ENCODE measurements at places on chromosomes 12 and 14.

DNA sequence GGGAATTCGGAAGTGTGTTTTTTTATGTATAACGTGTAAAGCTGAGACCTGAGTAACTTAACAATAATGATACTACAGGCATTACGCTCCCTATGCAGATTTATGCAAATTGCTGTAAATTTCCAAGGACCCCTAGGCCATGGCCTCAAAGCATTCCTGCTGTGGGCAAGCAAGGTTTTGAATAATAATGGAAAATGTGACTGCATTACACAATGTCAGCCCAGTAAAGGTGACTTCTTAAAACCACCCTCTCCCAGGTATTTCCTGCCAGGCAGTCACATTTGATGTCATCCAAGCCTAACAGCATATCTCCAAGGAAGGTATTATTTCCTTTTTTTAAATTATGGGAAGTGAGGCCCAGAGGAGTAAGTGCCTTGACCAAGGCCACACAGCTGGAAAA, 621.0 kb downstream of the BCL11B start:
- DNase-seq: no peak

DNA sequence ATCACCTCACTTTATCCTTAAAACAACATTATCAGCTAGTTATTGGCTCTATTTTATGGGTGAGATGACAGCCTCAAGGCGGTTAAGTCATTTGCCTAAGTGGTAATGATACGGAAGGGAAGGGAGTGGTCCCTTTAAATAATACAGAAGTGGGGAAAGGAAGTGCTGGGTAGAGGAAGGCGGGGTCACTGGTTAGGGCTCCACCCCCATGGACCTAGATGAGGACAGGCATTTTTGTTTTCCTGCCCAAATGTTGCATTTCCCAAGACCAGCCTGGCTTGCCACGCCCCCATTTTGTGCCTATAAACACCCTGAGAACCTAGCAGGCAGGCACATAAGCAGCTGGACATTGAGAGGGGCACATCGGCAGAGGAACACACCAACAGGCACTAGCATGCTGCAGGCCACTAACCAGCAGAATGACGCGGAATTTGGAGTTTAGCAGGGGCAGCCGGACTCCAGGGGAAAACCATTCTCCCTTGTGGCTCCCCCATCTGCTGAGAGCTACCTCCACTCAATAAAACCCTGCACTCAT, 100.9 kb downstream of the EPS8 start:
- peak; percentile 91 for DNase-seq

GRCh38 chr12:22332202-22332601, 2.3 kb downstream of the ST8SIA1 start:
- no peak for DNase-seq

DNA sequence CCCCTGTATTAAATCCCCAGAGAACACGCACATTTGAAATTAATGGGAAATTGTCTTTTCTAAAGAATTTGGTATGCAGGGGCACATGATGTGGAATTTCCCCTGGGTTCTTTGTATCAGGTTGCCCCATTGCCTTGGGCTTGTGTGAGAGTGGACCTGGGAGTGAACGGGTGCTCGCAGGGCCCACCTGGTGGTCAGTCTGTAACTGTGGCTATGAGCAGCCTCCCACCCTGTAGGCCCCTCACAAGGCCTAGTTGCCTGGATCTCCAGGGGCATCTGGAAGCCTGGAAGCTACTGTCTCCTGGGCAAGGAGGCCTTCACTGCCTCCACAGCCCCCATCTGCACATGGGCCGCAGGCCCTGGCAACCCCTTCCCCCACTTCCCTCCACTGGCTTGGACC, 96.7 kb downstream of the SLC25A47 start:
- no peak for DNase-seq

GRCh38 chr12:31224768-31225448, 101.0 kb downstream of the SINHCAF start:
- no peak for DNase-seq

- DNase-seq: no peak
Observed at GRCh38 chr12:98437806-98438595, 77.4 kb upstream of the TMPO start.

- DNase-seq: no peak
Observed at GRCh38 chr14:58907803-58908202, 270.0 kb downstream of the DACT1 start.

- DNase-seq: no peak
Observed at GRCh38 chr12:64172143-64172970, 49.7 kb downstream of the KICS2 start.

GRCh38 chr12:71492604-71493003, 53.0 kb downstream of the LGR5 start:
- no peak for DNase-seq

DNA sequence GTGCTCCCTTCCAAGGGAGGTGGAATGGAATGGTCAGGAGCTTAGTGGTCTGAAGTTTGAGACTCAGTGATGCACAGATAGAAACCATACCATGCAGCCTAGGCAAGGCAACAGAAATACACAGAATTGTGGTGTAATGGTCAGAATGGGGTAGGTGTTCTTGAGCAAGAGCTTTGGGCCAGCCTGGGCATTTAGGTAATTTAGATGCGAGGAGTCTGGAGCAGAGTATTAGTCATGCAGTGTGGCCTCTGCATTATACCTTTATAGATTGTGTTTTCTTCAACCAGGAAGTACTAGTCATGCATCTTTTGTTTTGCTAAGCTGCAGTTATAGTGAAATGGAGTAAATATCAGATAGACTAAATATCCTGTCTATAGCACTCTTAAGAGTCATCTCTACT, 118.3 kb downstream of the DAAM1 start:
- peak; percentile 19 for DNase-seq

DNA sequence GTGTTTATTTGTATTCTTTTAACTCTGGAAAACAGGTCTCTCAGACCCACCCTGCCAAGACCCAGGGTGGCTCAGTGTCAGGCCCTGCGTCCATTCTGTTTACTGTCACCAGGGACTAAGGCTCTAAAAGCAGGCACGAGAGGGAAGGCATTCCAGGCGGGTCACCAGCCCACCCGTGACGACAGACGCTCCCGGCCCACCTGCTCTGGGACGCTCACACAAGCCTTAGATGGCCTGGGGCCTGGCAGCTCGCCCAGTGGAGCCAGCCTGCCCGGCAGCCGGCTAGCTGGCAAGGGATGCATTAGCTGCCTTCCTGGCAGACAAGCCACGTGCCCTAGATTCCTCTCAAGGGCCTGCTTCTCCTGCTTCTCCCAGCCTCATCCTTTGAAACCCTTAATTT, 9.2 kb upstream of the NUAK1 start:
- no peak for DNase-seq

DNA sequence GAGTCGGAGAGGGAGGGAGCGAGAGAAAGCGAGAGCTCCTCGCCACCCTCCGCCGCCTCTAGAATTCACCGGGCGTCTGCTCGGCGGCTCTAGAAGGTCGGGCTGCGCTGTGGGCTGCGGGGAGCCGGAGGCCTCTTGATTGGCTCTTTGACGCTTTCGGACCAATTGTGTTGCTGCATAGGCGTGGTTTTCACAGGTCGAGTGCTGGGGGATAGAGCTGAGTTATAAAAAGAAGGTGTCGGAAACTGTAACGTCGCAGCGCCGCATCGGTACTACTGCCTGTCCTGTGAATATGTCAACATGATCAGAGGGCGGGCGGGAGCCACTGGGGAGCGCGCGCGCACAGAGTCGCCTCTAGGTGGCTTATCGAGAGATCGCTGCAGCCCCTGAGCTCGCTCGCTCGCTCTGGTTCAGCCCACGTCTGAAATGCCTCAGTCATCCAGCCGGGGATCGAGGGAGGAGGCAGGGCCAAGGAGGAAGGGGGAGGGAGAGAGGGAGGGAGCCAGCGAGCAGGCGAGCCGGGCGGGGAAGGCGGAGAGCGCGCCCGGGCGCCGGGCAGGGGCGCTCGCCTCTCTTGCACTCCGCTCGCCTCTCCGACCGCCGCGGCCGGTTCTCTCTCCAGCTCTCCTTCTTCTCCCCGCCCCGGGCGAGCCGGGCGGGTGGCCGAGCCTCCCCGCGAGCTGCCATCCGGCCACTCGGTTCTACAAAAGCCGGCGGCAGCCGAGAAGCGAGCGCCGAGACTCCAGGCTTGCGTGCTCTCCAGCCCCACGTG, at the start of gene TBX3:
TSS of gene TBX3 (minus strand) at position 78 of the 772 bp plus-strand sequence. CDS start 975 bp downstream, outside the sequence.
- DNase-seq: peak; percentile 98

- DNase-seq: no peak
Observed at GRCh38 chr12:28489246-28489645, 299.0 kb downstream of the CCDC91 start.

DNA sequence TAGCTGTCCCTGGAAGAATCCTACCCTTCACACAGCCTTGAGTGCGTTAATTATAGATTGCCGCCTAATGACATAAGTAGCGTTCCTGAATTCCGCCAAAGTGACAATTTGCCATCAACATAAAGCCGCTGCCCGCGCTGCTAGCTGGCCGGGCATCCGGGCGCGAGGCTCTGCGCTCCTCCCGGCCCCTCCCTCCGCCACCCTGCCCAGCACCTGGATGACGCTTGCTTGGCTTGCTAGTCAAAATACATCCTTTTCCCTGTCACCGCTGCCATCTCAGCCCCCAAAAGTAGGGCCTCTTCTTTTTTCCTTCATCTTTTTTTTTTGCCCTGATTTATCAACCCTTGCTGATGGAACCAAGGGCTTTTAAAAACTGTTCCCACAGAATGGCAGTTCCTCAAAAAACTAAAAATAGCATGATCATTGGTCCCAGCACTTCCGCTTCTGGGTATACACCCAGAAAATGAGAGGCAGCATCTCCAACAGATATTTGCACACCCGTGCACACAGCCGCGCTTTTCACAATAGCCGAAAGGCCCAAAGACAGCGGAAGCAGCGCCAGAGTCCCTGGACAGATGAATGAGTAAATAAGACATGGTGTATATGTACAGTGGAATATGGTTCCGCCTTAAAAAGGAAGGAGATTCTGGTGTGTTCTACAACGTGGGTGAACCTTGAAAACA, 235.2 kb downstream of the BCL11B start:
- DNase-seq: no peak

GRCh38 chr14:68079941-68080697, 260.5 kb downstream of the RAD51B start:
- DNase-seq: no peak

- peak; percentile 23 for DNase-seq
Observed at GRCh38 chr12:109804820-109805761, 28.1 kb downstream of the TRPV4 start.

DNA sequence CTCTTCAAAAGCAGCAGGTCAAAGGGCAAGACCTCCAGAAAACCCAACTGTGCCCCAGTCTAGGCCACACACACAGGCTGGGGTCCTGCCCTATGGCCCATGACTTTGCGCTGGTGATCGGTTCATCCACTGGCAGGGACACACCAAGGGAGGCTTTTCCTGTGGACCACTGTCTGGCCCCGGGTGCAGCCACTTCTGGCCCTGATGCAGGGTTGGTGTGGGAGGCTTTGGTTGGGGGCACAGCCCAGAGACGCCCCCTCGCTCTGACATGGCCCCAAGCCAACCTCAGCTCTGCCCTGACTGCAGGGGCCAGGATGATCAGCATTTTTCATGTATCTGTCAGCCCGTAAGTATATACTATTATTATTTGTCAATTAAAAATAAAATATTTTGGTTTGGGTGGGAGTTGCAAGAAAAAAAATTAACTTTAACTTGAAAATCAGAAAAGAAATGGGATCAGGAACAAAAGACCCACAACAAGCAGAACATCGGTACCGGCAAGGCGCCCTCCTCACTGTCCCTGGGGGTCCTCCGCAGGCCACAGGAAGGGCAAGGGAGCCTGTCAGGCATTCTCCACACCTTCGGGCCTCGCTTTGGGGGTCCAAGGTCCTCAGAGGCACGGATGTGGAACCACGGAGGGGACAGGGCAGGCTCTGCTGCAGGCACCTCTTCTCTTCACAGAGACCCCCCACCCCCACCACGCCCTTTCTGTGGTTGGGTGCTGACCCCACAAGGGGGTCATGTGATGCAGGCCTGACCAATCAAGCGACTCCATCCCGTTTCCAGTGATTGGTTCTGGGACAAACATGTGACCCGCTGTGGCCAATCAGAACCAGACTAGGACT, 181.5 kb upstream of the SFSWAP start:
- no peak for DNase-seq

DNA sequence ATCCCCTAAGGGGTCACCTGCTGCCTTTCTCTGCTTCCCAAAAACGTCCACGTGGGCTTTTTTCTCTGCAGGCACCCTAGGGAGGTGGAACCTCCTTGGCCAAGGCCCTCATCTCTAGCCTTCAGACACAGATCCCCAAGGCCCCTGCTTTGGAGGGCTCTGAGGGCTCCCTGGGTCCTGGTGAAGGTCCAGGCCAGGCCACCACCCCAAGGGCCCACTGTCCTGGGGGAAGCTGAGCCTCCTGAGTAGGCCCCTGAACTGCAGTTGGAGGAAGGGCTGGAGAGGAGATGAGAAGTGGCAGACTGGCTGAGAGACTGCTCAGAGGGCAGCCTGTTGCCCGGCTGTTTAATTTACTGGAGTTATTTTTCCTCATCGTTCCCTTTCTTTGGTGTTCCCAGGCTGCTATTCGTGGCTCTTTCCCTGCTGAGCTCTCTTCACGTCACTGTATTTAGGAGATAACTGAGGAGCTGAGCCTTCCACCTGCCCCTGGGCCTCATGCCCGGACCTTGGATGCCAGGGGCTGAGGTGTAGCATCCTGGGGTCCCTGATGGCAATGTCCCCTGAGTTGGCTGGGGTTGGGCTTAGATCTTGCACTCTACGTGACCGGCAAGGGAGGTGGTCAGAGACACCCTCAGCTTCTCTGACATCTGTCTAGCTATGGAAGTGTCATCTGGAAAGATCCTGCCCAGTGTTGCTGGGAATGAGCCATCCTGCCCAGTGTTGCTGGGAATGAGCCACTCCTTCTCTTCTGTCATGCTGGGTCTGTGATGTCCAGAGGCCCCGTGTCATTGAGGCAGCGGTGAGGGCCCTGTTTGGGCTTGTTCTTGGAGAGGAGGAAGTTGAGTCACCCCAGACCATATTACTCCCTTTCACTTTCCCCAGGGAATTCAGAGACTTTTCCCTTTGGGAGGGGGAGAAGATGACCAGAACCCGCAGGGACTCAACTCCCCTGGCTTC, 139.8 kb downstream of the TSPAN9 start:
- DNase-seq: peak; percentile 31

- DNase-seq: no peak
Observed at GRCh38 chr14:93592786-93593185, 162.0 kb downstream of the UNC79 start.

- DNase-seq: no peak
Observed at GRCh38 chr14:68770553-68771286, 22.1 kb downstream of the ZFP36L1 start.

- no peak for DNase-seq
Observed at GRCh38 chr12:115859231-115859630, 418.3 kb downstream of the MED13L start.

DNA sequence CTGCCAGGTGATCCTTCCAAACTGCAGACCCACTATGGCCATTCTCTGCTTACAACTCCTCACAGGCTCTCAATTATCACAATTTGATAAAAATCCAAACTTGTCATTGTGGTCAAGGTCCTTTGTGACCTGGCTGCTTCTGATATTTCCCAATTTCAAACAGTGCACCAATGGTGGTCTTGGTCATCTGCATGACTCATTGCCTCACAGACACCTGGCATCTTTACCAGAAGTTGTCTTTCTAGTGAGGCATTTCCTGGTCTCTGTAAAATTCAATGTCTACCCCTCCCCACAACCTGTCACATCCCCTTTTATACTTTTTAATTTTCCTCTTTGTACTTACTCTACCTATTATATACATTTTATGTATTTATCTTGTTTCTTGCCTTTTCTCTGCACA, 17.8 kb upstream of the PAPOLA start:
- no peak for DNase-seq

Data from Caki2 (cell line).